ENCODE measurements at places on chromosomes 1 and 21.

DNA sequence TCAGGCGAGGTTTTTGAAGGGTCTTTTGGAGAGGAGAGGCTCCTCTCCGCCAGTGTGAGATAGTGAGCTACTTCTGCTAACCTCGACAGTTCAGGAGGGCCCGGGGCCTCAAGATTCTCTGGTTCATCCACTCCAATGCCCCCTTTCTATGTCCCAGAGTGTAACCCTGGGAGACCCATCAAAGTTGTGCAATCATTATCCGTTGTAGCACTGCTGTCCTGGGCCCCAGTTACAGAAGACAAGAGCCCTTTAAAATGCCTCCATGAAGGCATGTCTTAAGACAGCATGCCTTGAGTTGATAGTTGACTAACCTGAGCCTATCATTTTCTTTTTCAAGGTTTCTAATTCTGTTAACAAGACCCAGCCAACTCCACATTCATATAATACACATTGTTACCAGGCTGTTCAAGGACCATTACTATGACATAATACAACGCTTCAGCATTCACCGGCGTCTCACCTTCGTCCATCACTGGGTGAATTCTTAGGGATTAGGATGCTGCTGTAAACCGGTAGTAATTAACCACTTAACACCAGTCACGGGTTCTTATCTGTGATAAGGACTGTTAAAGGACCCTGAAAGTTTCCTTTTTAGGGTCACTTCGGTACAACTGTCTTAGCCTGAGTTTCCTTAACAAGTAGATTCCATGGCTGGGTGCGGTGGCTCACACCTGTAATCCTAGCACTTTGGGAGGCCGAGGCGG lies 37.4 kb upstream of the CDC42BPA start:
- DNase-seq, result no peak

- DNase-seq, result no peak
These were observed 41.7 kb downstream of the ATF3 start for GRCh38 chr1:212650228-212650627.

DNA sequence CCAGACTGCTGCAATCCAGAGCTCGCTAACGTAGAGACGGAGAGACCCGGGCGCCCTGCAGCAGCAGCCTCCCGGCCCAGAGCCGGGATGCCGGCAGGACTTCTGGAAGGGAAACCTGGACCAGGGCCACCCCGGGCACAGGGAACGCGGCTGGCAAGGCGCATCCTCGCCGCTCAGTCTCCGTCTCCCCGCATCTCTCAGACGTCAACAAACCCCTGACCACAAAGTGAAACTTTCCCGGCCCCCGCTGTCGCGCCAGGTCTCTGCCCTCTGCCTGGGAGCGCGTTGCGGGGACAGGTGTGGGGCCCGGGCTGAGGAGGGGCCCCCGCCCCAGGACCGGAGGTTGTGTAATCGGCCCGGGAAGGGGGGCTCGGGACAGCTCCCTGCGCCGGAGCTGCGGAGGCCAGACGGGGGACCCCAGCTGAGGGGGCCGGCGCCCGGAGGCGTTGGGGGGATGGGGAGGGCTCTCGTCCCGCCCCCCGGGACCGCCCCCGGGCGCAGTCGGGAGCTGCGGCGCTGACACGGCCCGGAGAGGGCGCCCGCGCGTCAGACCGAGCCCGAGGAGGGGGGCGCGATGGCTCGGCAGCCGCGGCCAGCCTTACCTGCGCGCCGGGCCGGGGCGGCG lies 116.6 kb upstream of the HIVEP3 start:
- DNase-seq, result peak; percentile 21

- DNase-seq, result no peak
These were observed 1.4 kb downstream of the CD1A start for GRCh38 chr1:158255656-158256055.

DNA sequence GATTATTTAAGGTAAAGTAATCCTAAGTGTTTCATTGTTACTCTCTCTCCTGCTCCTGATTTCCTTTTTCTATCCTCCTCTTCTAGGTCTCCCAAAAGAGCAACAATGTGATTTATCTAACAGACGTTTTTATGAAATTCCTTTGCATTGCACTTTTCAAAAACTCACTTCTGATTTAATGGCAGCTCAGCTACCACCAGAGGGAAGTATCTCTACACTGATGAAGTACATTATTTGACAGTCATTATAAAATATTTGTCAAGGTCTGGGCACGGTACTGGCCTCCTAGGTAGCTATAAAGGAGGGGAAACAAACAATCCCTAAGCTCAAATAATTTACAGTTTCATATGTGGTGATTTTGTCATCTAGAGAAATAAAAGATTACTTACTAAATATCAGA lies 15.6 kb downstream of the TMPRSS15 start:
- DNase-seq, result no peak

DNA sequence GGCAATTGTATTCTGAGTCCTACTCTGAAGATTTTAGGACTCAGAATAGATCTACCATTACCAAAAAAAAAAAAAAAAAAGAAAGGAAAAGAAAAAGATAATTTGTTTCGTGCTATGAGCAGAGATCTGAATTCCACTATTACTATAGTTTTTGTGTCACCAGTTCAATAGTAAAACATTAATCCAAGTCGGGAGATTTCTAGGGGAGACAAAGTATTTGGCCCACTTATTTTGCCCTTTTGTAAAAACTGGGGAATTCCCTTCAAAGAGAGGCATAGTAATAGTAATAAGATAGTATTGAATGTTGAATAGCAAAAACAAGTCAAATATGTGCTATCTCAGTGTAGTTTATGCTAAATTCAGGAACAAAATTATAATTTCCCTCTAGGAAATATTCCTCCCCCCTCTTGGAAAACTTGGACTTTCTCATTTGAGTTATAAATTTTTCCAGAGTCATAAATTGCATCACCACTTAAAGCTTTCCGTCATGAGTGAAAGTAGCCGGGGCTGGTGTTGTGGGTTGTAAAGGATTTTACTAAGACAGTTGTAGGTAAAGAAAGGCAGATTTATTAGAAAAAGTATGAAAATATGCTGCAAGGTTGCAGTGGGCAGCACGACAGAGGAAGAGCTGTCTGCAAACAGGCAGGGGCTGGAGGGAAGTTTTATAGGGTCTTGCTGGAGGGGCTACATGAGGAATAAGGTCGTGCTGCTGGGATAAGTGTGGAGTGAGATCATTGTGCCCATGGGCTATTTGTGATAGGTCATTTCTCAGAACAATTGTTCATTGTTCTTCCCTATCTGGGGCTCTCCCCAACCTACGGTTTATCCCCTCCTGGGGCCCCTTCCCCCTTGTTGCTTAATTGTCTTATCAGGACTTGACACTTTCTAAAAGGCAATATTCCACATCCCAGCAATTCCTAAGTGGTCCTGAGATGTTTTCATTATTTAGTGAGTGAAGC lies 1009.9 kb downstream of the PLA2G4A start:
- no peak for DNase-seq

DNA sequence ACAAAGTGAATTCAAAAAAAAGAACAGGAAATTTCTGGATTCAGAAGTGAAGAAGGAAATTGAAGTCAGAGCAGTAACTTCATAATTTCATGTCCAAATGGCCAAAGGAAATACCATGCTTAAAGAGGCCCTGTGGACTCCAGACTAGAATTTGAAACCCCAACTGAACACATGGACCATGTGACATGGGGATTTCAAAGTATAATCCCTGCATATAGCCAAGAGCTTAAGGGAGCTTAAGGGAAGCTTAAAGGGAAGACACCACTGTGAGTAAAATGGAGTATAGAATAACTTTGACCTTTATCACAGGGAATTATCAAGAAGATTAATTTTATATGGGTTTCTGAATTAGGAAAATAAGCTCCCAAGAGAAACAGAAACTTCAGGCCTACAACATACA lies 241.8 kb upstream of the POGK start:
- DNase-seq, result peak; percentile 70

GRCh38 chr1:32764826-32765569 lies 52.2 kb downstream of the YARS1 start:
- DNase-seq, result no peak

GRCh38 chr1:50329332-50329932 lies 93.8 kb downstream of the DMRTA2 start:
- DNase-seq, result no peak

- DNase-seq, result peak; percentile 90
These were observed 20.8 kb upstream of the MACF1 start for GRCh38 chr1:39183503-39184353.

- DNase-seq, result no peak
These were observed 80.1 kb downstream of the SLC66A1 start for GRCh38 chr1:19392221-19392620.

GRCh38 chr1:10210841-10211804 lies 753 bp downstream of the KIF1B start:
- peak; percentile 66 for DNase-seq

DNA sequence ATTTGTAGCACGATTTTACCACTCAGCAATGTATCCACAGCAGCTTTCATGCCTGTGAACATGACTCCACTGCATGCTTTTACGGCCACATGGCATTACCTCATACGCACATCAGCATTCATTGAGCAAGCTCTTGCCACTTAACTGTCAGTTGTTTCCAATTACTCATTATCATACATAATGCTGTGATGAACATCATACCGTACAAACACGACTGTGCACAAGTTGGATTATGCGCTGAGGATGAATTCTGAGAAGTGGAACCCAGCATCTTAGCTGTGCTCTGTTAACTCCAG lies 9.6 kb downstream of the UMODL1 start:
- DNase-seq, result no peak

DNA sequence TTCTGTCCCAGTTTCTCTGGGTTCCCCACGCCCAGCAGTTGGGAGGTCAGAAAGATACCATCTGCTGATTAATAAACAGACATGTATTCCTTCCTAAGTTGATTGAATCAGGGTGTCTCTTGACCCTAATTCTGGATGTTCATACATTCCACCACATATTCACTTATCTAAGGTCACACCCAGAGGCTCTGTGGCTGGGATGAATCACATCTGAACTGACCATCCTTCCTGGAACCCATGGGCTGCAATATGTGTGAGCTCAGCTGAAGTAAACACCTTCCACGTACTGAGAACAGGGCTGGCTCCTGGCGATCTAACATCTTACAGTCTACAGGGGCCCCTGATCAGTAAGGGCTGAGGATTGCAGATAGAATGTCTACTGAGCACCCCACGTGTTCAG lies 20.5 kb upstream of the TRABD2B start:
- no peak for DNase-seq

DNA sequence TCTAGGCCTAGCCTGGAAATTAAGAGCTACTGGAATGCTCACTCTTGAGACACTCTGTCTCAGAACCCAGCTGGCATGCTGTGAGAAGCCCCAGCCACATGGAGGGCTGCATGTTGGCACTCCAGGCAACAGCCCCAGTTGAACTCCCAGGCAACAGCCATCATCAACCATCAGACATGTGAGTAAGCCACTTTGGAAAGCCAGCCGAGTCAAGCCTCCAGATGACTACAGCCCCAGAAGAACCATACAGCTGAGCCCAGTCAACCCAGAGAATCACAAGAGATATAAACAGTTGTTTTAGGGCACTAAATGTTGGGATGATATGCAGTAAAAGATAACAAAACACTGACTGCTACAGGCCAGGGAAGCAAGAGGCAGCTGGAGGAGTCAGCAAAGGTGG lies 17.7 kb upstream of the MAN1C1 start:
- DNase-seq, result no peak

GRCh38 chr21:44923480-44924084 lies 2.9 kb upstream of the ITGB2 start:
- no peak for DNase-seq

DNA sequence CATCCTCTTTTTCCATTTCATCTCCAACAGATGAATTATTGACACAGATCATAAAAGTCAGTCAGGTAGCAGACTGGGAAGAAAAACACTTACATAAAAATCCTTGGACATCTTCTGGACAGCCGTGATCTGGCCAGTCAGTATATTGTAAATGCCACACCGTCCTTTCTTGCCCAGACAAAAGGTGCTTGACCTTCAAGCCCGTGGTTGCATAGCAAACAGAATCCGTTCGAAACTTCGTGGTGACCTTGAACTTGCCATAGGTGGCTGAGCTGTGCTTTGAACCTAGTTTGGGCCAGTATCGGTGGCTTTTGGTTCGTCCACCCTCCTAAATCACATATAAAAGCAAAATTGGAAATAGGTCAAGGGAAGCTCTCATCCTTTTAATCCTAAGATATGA lies 88.4 kb downstream of the SMYD2 start:
- no peak for DNase-seq

DNA sequence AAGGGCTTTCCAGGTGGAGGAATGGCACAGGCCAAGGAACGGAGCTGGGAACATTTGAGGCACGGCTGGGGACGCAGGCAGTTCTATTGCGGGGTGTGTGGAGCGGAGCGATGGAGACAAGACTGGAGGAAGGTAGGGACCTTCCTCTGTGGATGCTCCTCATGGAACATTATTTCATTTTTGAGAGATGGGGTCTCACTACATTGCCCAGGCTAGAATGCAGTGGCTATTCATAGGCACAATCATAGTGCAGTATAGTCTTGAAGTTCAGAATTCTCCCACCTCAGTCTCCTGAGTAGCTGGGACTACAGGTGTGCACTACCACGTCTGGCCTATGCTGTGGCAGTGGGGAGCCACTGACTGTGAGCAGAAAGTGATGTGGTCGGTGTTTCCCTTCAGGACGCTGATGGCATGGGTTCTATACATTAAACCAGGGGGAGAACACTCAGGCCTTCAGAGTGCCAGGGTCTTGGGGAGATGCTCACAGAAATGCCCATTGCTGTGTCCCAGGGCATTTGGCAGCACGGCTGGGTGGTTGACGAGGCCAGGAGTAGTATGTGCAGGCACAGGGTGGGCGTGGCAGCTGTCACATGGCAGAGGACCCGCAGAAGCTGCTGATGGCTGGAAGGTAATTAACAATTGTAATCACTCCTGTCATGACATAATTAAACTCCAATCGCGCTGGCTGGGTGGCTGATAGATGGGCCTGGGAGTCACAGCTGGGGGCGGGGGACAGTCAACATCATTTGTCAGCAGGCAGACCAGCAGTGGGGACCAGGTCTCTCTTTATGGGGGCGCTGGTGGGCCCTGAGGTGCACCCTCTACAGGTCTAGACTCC lies 40.8 kb upstream of the ACOT11 start:
- no peak for DNase-seq

Measured in retinal pigment epithelial cell (primary cell).